ENCODE measurements at places on chromosomes 2 and 18.

GRCh38 chr18:70754486-70754885 is 465.6 kb downstream of the SOCS6 start:
- DNase-seq = no peak

DNA sequence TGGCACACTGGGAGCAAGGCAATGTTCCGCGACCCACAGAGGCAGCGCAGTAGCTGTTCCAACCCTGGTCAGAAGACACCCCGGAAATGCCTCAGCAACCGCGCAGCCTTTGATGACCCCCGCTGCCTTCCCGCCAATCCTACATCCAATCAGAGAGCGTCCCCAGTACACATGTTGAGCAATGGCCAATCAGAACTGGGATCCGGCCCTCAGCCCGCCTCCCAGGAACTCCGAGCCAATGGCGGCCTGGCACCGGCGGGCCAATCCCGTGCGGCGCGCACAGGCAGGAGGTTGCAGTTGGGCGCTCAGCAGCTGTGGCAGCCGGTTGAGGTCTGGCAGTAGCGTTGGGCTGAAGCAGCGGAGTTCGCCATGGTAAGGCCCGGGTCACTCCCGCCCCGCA is at the start of gene TUBA3D:
Gene TUBA3D, plus strand, starts transcription at position 289 of the 400 bp plus-strand sequence. Its CDS starts 81 bp downstream, at position 370.
- DNase-seq = no peak

- no peak for DNase-seq
These were observed 30.5 kb downstream of the SLC1A4 start for GRCh38 chr2:65019675-65020195.

DNA sequence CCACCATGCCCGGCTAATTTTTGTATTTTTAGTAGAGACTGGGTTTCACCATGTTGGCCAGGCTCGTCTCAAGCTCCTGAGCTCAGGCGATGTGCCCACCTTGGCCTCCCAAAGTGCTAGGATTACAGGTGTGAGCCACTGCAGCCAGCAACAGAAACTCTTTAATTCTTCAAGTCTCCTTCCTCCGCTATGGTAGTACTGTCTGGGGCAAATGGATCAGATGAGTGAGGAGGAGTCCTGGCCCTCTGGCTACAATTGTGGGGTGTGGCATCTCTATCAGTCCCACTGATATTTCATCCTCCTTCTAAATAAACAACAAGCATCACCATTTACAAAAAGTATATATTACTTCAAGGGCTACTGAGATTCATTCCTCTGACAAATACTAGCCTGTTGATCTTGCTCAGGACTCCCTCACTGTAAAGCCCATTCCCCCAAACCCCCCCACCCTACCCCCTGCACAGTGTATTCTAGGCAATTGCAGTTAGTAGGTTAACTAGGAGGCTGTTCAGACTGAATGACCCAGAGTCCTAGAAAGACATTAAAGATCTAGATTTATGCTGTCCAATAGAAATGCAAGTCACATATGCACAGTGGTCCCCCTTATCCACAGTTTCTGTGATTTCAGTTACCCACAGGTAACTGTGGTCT is 71.2 kb upstream of the STAM2 start:
- no peak for DNase-seq

DNA sequence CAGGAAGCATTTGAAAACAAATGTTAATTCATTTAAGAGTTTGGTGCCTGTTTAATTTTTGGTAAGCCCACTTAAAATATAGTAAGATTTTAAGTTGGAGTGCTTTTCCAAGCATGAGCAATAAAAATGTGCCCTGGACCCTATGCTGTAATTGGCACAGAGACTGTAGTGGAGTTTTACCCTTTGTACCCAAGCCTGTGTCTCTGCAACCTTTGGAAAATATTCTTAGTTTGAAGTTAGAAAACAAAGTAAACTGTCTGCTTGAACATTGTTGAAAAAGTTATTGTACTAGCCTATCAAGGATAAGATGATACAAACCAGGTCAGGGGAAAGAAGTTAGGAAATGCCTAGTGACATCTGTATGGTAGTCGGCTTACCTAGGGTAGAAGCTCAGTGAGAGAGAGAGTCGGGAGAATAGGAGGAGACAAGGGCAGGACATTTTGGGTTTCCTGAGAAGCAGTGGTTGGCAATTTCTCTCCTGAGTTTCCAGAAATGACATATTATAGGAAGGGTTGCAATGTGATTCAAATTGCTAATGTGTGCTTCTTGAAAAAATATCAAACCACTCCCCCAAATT is 66.5 kb downstream of the CCDC85A start:
- no peak for DNase-seq

DNA sequence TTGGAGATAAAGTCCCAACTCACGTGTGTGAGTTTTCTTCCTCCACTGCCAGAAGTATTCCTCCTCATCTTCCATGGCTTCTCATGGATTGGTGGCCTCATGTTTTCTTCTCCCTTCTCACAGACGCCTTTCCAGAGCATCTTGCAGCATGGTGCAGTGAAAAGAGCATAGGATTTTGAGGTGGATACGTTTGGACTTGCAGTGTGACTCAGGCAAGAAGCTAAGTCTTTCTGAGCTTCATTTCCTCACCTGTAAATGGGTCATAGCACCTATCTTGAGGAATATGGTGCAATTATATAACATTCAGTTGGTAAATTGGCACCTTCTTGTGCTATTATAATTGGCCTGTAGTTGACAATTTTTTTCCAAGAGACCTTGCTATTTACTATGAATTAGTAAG is 247.6 kb downstream of the RDH14 start:
- DNase-seq = no peak

DNA sequence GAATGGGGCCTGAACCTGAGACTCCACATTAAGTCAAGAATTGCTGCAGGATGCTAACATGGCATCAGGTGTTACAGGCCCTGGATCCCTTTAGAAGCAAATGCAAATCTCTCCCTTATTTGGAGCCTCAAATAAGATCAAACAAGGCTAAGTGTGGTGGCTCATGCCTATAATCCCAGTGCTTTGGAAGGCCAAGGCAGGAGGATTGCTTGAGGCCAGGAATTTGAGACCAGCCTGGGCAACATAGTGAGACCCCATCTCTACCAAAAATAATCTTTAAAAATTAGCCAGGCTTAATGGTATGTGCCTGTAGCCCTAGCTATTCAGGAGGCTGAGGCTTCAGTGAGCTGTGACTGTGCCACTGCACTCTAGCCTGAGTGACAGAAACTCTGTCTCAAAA is 89.4 kb downstream of the DYM start:
- DNase-seq = no peak

GRCh38 chr2:101717071-101717845 is 19.8 kb downstream of the MAP4K4 start:
- DNase-seq = no peak

DNA sequence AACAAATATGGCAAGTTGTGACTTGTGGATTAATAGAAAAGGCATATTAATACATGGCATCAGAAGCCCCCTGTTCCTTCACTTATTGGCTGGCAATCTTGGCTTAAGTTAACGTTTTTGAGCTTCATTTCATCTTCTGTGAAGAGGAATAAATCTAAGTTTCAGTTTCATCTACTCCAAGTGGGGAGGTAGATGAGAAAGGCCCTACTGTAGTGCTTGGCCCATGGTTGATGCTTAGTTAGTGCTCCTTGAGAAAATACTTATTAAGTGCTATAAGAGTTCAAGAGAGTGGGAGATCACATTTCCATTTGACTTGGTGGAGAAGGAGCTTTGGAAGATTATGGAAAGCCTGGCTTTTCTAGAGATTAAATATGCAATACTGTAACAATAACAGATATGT is 244.3 kb downstream of the BABAM2 start:
- DNase-seq = no peak

- no peak for DNase-seq
These were observed 230.5 kb downstream of the PARD3B start for GRCh38 chr2:204775766-204776165.

DNA sequence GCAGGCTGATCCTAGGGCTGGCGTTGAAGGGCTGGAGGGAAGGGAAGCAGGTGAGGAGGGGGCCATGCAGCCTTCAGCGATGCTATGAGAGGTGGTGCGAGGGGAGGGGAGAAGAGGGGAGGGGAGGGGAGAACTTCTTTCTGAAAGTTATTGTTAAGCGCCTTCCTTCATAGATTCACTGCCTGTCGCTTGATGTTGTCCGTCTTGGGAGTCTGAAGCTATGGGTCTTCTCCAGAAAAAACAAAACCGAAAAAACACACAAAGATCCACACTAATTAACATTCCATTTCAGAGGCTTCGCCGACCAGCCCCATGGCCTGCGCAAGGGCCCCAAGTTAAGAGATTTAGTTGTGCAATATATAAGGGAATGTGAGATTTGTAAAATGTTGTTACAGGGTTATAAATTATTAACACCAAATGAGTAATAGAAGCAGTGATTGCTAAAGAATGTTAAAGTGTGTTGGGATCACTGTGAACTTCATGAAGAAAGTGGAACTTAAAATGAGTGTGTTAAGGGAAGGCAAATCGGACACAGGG is 758 bp downstream of the CFAP221 start:
- no peak for DNase-seq

DNA sequence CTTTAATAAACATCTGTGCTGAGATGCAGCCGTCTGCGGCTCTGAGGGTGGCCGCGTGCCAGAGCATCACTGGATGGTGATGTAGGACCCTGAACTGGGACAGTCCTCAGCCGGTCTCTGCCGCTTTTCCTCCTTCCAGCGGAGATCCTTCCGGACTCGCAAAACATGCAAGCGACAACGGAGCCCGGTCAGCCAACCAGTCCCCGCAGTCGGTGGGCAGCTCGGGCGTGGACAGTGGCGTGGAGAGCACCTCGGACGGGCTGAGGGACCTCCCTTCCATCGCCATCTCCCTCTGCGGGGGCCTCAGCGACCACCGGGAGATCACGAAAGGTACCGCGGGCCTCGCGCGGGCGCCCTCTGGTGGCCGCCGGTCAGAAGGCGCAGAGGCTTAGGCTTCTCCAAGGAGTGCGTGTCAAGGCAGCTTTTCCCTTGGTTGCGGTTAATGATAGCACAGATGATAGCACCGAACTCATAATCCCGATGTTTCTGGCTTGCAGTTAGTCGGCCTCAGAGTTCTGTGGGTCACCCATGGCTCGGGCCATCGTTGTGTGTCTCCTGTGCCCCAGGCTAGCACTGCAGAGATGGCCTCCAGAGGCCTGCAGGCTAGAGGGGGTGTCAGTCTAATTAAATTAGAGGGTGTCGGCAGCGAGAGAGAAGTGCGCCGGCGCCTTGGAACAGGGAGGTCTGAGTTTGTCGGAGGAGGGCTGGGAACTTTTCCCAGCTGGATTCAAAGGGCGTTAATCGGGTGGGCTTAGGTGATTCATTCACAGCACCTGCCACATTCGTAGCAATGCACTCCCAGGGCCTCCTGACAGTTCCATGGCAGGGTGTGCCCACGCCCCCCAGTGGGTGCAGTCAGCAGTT is 38.5 kb downstream of the LPIN1 start:
- DNase-seq = no peak

DNA sequence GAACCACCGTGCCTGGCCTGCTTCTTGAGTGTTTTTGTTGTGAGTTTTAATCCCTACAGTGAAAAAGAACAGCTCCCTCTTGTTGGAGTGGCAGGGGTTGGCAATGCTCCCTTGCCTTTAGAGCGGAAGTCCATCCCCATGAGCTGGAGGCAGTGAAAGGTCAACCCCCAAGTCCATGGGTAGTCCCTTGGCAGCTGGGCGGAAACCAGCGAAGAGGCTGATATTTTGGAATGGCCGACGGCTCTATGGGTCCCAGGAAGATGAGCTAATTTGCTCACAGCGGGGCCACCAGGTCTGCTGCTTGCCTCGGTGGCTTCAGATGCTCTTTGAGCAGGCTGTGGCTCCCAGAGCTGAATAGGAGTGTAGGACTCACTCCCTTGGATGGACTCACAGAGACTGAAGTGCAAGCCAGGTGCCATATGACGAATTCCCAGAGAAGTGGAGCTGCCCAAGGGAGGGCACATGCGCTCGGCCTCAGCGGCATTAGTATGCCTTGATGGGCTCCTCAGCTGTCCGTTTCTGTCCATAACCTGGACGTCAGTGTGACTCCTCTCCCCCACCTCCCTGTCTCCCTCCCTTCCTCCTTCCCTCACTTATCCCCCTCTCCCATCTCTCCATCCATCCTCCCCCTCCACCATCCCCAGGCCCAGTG is 25.4 kb upstream of the RHOB start:
- no peak for DNase-seq

DNA sequence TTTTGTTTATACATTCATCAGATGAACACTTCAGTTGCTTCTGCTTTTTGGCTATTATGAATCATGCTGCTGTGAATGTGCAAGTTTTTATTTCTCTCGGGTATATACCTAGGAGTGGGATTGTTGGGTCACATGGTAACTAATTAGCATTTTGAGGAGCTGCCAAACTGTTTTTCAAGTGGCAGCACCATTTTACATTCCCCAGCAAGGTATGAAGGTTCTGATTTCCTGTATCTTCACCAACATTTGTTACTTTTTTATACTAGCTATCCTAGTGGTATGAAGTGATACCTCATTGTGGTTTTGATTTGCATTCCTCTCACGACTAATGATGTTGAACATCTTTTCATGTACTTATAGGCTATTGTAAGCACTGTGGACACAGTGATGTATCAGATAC is 53.9 kb downstream of the DYNC1I2 start:
- no peak for DNase-seq

DNA sequence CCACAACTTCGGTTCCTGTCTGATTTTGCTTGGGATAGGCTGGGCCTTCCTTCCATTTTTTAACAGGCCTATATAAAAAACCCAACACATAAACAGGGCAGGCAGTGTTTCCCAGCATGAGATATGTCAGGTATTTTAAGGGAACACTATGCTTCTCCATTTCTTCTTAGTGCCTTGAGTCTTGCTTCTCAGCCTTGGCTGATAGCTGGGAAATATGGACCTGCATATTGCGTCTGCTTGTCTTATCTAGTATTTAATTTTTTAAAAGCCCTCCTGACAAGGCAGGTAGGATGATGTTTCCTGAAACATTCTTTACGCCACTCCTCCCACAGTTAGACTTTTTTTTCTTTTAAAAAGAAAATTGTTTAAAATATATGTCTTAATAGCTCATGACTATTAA is 45.5 kb upstream of the NABP1 start:
- no peak for DNase-seq

DNA sequence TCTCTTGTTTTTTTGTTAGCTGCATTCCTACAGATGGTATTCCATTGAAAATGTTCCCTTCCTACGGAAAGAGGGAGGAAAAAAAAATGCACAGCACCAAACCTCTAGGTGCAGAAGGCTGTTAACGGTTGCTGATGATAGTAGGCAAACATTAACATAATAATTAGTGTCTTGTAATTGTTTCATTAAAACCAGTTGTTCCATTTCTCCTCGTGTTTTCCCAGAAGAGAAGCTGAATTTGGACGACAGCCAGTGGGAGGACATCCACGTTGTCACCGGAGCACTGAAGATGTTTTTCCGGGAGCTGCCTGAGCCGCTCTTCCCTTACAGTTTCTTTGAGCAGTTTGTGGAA is 494.7 kb downstream of the ARHGAP15 start:
- DNase-seq = no peak

GRCh38 chr2:149075853-149076252 is 37.4 kb downstream of the LYPD6B start:
- DNase-seq = no peak

DNA sequence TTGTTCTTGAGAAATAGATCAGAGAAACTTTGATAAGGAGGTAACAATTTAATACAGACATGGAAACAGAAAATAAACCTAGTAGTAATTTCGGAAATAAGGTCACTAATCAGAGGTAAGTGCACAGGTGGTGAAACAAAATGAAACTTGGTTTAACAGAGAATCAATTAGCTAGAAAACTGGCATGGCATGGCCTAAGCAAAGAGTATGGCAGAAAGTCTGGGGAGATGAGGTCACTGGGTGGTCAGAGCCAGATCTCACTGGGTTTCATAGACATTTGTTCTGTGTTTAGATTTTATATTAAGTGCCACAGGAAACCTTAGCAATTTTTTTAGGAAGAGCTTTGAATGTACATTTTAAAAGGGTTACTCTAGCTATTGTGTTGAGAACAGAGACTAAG is 1216.0 kb upstream of the PIK3C3 start:
- no peak for DNase-seq

Data from right renal pelvis (tissue), 4 donors.